NCI-H1694 treated with DMSO at 0.1 percent for 48 hours (cell line): ENCODE measurements at places on chromosomes 12 and 14.

- no peak for DNase-seq
Observed at GRCh38 chr12:19236656-19237055, 107.1 kb downstream of the PLEKHA5 start.

DNA sequence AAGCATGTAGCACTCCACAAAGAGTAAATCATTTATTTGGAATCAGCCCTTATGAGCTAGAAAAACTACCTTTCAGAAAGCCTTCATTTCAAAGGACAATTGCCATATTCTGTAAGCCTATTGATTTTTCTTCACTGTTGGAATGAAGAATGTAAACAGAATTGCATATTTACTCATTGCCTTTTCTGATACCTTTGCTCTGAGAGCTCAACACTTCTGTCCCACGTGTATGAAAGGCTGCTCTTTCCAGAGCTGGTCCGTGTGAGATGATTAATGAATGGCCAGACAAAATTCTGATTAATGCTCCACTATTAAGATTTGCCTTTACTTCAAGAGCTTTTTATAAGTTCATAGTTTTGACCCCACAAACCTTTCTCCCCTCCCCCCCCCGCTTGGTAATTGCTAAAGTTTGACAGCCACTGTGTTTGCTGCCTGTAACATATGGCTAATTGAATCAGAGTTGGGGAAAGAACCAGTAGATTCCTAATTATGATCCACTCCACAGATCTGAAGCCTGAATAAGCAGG lies 63.0 kb upstream of the PLEKHA5 start:
- no peak for DNase-seq

DNA sequence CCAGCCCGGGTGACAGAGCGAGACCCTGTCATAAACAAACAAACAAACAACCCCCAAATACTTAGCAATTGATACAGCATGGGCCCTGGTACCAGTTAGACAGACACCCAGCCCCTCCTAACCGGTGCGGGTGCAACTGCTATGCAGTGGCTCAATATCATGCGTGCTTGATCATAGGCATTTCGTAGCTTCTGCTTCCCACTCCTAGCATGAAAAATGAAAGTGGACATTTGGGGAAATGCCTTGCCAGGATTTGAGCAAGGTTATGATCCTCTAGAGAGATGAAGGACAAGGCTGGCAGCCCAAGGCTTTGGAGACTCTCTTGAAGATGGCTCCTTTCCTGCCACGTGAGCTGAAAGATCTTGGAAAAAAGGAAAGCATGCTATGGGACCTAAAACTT lies 13.7 kb downstream of the FGF6 start:
- no peak for DNase-seq

DNA sequence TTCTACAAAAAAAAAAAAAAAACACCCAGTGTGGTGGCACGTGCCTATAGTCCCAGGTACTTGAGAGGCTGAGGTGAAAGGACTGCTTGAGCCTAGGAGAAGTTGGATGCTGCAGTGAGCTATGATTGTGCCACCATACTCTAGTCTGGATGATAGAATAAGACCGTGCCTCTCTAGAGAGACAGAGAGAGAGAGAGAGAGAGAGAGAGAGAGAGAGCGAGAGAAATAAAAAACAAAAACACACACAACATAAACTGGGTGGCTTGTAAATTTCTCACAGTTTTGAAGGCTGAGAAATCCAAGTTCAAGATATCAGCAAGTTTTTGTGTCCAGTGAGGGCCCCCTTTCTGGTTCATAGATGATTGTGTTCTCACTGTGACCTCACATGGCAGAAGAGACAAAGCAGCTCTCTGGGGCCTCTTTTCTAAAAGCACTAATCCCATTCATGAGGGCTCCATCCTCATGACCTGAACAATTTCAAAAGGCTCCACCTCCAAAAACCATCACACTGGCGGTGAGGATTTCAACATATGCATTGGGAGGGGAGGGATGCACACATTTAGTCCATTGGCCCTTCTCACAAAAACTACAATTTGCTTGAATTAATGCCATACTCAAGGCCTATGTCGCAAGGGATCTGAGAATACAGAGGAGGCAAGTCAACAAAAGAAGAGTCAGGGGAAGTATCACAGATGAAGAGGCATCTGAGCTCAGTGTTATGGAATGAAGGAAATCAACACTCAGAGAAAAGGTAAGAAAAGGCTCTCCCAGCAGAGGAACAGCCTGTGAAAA lies 94.9 kb downstream of the PPM1H start:
- no peak for DNase-seq

DNA sequence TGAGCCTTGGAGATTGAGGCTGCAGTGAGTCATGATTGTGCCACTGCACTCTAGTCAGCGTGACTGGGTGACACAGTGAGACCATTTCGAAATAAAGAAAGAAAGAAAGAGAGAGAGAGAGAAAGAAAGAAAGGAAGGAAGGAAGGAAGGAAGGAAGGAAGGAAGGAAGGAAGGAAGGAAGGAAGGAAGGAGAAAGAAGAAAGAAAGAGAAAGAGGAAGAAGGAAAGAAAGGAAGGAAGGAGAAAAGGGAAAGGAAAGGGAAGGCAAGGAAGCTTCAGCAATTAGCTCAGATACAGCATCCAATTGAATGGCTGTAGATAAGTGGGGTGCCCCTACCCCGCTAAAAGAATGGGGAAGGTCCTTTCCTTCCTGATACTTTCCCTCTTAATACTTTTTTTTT lies 9.5 kb upstream of the NAA30 start:
- DNase-seq = no peak

- no peak for DNase-seq
Observed at GRCh38 chr12:6765048-6765633, 1.0 kb upstream of the PTMS start.

DNA sequence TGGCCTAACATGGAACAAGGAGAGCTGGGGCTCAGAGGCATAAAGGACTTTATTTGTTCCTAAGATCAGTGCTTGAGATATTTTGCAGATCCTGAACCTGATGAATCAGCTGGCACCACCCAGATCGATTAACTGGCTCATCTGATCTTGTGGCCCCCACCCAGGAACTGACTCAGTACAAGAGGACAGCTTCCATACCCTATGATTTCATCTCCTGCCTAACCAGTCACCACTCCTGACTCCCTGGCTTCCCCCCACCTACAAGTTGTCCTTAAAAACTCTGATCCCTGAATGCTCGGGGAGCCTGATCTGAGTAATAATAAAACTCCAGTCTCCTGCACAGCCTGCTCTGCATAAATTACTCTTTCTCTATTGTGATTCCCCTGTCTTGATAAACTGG lies 5.1 kb downstream of the C12orf56 start:
- DNase-seq = no peak

- DNase-seq = no peak
Observed at GRCh38 chr12:123571343-123571813, 13.0 kb upstream of the TMED2 start.

DNA sequence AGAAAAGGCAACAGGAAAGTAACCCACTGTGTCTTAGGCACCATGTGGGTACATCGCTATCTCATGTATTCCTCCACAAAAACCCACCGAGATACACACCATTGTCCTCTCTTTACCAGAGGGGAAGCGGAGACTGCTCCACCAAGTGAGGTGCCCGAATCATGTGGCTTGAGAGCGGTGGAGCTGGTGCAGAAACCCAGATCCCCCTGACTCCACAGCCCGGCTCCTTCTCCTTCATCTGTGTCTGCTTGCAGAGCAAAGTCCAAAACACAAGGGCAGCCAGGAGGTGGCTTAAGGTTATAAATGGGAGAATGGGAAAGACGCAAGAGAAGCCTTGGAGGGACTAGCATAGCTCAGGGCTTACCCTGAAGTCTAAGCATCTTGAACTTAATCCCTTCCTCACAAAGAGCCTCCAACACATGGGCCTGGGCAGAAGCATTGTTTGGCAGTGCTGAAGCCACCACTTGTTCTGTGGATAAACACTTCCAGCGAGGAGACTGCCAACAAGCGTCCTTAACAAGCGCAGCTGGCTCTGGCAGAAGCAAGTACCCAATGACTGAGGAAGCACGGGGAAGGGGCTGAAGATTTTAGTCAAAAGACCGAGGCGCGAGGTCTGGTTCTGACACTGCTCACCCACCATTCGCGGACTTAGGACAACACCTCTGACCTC lies 83.0 kb downstream of the TTC7B start:
- no peak for DNase-seq

DNA sequence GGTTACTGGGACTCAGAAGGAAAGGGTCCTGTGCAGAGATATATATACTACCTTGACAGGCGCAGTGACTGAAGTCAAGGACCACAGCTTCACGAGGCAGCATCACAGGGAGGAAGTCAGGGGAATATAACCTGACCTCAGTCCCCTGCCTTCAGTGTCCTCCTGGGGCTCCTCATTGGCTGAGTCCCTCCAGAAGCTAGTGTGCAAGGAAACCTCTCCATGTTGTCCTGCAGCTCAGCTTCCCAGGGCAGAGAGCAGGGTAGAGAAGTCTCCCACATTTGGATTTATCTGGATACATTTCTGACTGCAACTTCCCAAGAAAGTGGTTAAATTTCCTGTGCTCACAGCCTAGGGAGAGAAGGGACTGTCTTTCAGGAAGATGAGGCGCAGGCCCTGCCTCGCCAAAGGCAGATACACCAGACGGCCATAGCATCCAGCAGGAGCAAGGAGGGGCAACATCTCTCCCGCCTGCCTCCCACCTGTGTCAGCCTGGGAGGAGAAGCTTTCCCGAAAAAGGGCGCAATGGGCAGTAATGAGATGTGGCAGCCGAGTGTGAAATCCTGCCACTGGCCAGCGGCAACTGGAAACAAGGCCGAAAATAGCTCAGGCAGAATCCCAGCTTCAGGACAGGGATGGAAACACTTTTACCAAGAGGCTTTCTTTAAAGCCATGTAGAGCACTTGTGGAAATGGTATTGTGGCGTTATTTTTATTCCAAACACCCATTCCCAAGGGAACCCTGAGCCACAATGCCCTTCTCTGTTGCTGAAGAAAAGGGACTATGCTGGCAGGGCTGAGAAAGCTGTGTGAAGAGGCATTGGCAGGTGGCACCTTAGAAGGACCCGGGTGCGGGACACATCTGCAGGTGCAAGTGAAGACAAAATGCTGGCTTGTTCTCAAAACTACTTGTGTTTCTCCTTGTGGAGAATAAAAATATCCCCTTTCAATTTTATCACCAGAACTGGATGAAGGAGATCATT lies 54.9 kb upstream of the HIF1A start:
- no peak for DNase-seq

- no peak for DNase-seq
Observed at GRCh38 chr12:54028314-54029201, at the start of gene HOXC6. Gene HOXC6, plus strand, starts transcription at chr12:54028440. Its CDS starts 82 bp downstream, at chr12:54028522.

DNA sequence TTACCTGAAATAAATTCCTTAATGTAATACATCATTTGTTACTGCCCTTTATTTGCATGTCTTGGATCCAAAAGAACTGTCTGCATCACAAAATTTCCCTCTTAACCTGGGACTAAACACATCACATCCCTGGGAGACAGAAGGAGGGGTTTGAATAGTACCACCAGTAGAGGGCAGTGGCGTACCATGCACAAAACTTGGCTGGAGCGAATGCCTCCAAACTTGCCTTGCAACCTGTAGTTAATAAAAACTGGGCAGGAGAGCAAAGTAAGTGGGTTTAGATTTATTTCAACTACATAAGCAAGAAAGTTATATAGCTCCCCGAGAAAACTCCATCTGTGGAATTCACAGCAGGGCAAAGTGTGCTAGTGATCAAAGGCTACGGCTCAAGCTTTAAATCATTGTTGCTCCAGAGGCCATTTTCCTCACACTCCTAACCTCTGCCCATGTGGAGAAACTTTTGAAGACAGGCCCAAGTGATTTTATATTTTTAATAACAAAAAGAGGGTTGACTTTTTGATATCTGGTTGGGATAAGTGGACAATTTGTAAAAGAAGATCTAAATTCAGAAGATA lies 1176.7 kb upstream of the SEL1L start:
- DNase-seq = peak; percentile 33

DNA sequence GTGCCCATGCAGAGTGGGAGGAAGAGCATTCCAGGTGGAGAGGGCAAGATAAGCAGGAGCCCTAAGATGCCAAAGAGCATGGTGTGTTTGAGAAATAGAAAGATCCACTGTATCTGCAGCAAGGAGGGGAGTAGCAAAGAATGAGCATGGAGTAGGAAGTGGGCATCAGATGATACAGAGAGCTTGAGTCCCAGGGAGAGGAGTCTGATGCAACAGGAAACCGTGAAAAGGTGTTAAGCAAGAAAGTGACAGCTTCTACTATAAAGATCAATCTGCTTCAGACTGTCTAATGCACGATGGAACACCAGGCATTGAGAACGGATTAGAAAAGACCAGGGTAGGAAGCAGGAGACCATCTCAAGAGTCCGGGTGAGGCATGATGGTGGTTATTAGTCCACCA lies 12.3 kb upstream of the GPRC5D start:
- no peak for DNase-seq

DNA sequence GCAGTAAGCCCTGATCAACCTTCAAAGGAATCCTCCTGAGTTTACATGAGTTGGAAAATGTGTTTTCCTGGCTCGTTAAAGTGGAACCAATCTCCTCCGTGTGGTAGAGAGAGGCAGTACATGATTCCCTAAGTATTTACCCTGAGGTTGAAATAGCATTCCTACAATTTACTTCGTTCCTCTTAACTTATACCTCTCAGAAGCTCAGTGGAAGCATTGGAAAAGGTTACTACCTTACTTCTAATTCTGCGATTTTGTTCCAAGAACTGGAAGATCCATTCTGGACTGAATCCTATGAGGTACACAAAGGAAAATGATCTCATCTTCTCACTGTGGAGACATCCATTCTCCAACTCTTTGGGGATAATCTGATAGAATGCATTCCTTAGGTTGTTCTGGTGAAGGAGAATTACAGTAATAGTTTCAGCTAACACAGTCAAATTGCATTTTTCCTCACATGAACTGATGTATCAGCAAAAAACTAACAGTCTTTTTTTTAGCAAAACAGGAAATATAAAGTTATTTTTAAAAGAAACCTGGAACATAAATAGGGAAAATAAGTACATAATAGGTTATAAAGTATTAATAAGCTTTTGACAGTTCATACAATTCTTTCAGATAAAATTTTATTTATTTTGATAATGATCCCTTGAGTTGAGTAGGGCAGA lies 475.6 kb downstream of the PDZRN4 start:
- DNase-seq = peak; percentile 3

DNA sequence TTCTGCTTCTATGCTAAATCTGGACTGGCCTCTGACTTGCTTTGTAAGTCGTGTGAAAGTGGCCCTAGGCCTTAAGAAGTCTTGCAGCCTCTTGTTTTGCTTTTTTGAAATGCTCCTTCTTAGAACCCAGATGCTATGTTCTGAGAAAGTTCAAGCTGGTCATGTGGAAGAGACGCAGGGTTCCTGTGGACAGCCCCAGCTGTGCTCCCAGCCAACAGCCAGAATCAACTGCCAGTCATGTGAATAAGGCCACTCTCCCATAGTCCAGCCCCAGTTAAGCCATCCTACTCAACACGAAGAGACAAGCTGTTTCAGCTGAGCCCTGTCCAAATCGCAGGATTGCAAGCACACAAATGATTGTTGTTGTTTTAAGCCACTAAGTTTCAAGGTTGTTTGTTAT lies 37.3 kb upstream of the TBPL2 start:
- DNase-seq = no peak
